H9 (cell line): ENCODE measurements at places on chromosomes 16 and 17.
A peak's percentile ranks its signal among the peaks of the same experiment; 100 is the strongest.

DNA sequence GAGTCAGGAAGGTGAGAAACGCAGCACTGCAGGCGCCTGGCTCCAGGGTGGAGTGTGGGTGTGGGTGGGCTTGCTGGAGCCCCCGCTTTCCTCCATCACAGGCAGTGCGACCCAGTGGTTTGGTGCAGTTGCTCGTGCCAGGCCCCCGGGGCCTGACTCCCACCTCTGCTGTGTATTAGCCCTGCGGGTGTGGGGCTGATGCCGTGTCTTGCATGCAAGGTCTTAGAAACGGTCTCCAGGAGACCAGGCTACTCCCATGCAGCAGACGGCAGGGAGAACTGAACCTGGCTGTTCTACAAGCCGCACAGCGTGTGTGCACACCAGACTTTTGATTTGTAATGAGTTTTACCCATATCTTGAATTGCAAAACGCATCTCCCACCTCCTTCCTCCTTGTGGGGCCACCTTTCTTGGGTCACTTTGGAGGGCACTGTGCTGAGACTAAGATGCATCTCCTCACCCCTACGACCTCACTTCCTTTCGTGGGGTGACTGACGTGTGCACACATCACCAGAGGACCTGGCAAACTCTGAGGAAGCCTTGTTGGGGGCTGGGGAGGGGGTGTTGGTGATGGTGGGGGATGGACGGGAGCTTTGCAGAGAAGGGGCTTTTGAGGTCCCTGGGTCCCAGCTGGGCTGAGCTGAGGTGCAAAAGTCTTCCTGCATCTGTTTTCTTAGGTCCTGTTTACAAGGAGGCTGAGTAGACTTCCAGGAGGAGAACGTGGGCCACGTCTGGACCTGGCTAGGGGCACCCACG is 101.8 kb upstream of the TNRC6C start:
- no peak for DNase-seq

DNA sequence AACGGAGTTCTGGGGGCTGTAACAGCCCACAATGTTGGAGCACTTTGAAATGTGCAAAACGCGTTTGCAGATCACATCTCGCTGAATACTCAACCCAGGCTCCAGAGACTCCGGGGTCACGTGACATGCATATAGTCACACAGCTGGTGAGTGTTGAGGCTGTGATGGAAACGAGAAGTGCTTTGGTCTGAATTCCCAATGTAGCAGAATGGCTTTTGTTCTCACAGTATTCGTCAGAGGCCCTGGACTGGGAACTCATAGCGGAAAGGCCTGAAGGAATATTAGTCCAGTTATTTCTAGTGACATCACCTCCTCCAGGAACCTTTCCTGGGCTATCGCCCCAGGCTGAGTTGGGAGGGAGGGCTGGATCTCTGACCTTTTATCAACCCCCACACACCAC is 95.8 kb upstream of the CRHR1 start:
- DNase-seq: no peak

DNA sequence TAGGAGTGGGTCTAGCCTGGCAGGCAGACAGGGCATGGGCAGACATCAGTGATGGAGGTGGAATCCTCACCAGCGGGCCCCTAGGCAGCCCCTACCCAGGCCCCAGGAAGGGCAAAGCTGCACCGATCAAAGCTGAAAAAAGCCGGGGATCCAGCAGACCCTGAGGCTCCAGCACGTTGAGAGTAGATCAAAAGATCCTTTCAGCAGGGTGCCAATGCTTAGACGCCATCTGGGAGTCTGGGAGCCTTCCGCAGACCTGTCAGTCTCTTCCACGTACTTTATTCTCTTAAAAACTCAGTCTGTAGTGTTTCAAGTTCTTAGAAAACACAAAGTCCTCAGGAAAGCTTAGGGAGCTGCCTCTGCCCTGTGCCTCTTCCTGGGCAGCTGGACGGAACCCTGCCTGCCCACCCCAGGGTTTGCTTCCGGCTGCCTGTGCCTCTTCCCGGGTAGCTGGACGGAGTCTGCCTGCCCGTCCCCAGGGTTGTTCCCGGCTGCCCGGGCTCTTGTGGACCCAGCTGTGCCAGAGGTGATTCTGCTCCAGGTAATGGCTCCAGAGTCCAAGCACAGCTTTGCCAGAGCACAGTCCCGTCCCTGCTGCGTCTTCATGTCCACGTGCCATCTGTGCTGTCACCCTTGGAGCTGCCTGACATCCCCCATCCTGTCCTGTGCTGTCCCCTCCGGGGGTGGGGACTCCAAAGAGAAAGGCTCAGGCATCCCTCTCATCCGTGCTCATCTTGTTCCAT is 50.8 kb upstream of the PVALEF start:
- no peak for DNase-seq

DNA sequence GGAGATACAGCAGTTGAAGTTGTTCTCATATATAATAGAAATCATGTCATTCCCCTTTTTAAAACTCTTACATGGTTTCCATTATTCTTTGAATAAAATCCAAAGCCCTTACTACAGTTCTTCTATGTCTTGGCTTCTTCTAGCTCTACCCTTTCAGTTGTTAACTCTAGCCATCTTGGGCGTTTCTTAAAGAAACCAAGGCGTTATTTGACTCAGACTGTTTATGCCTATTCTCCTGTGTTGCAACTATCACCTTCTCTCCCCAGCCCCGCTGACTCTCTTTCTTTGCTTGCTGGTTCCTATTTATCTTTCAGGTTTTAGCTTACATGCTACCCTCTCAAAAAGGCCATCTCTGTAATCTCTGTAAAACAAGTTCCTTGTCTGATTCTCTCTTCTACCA is 32.7 kb downstream of the NFATC3 start:
- no peak for DNase-seq

DNA sequence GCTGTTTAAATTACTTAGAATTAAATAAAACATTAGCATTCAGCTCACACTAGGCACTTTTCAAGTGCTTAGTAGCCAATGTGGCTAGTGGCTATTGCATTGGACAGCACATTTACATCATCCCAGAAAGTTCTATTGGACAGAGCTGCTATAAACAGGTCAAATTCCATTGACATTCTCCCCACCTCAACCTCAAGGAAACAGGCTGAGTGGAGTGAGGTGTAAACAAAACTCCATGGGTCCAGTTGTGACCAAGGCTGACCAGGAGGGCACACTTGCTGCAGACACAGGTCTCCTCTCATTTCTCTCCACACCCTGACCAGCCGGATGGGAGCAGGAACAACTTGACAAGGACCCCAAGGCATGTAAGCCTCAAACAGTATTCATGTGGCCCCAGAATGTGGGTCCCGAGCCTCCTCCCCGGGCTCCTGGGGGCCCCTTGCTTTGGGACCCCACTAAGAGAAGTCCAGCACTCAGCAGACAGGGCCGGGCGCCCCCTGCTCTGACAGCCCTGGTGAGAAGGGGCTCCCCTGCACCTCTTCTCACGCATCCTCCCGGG is 488 bp downstream of the C17orf113 start:
- no peak for DNase-seq

DNA sequence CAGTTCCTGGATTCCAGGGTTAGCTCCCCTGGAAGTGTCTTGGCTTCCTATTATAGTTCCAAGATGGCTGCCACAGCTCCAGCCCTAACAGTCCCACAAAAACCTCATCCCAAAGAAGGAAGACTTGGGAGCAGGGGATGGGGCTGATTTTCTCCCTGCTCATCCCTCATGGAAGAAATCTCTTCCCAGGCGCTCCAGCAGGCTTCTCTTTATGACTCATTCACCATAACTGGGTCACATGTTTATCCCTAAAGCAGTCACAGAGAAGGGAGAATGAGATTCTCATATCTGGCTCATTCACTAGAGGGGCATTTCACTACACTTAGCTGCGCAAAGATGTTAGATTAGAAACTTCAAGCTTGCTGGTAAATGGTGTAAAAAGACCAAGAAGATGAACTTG is 206.5 kb upstream of the IRX3 start:
- DNase-seq: no peak

DNA sequence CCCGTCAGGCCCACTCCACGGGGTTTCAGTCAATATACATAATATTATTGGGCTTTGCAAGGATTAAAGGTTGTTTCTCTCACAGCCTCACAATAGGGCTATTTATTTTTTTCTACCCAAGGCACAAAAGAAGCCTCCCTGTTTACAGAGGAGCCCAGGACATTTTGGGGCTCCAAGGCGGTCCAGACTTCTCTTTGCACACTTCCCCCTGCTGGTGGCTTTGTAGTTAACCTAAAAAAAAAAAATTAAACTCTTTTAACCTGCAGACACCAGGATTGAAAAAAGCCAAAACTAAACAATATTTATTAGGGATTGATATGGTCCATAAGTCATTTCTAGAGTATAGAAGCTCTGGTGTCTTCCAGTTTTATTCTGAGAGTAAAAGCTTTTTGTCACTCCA is 169.7 kb upstream of the ZFHX3 start:
- DNase-seq: no peak

DNA sequence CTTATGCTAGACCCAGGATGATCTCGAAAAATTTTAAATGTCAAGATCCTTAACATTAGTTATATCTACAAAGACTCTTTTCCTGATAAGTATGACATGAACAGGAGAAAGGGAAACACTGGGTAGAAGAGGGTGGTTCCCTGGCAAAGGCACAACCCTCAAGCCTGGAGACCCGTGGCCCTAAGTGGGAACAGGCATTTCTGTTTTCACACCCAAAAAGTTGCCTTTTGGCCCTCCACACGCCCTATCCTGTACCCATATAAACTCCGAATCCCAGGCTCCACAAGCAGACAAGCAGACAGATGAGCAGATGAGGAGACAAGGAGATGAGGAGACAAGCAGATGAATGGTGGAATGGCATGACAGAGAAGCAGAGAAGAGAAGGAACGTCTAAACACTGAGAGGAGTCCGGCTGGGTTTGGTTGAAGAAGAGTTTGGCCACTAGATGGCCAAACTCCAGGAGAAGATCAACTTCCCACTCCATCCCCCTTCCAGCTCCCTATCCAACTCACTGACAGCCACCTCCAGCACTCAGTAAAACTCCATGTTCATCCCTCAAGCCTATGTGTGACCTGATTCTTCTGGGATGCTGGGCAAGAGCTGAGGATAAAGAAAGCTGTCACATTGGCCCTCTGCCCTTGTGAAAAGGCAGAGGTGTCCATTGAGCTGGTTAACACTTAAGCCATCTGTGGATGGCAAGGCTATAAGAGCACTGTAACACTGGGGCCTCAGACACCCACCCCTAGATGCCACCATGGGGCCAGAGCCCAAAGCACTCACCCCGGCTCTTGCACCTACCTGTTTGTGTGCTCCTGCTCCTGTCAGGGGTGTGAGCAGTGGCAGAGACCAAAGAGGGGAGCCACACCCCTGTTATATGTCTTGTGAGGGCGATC is 139.6 kb upstream of the FAM20A start:
- DNase-seq: no peak

DNA sequence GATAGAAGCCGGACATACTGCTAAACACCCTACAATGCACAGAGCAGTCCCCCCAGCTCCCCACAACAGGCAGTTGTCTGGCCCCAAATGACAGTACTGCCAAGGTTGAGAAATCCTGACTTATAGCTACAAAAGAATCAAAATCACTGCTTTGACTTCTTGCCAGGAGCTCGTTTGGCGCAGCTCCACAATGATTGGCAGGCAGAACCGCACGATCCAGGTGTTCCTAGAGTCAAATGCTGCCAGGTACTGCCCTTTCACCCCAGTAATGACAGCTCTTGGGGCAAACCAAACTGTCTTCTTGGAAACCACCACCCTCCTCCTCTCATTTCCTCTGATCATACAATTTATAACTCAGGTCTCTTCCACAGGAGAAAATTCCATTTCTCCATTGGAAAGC is 2.2 kb upstream of the TMC5 start:
- DNase-seq: no peak

GRCh38 chr17:40168262-40168832 is 8.9 kb upstream of the RAPGEFL1 start:
- DNase-seq: peak; percentile 57

DNA sequence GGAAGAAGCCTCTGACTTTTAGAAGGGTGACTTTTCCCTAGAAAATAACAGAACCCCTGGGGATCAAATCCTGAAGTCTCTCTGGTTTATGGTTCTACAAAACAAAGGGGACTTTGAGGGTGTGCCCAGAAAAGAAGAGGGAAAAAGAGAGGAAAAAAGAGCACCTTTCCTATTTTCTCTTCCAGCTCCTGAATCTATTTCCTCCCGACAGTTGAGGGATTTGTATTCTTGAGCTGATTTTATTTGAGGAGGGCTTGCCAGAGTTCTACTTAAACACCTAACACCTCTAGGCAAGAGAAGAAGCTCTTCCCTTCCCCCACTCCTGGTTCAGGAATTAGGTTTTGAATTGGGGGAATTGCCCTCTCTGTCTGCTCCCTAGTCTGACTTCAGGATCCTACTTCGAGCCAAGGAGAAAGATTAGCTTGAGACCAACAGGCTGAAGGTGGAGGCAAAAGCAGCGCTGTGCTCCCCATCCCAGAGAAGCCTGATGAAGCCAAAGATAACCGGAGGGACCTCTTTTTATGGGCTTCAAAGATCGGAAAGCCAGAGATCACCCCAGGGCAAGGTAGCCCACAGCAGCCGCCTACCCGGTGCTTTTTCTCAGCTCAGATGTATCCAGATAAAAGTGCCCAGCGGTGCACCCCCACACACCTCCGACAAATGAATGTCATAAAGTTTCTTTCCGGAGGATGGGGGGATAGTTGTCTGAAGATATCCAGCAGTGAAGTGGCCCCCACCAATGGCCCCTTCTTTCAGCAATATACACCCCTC is 796 bp downstream of the HOXB3 start:
- no peak for DNase-seq
